ENCODE measurements at places on chromosomes 6 and 20.

DNA sequence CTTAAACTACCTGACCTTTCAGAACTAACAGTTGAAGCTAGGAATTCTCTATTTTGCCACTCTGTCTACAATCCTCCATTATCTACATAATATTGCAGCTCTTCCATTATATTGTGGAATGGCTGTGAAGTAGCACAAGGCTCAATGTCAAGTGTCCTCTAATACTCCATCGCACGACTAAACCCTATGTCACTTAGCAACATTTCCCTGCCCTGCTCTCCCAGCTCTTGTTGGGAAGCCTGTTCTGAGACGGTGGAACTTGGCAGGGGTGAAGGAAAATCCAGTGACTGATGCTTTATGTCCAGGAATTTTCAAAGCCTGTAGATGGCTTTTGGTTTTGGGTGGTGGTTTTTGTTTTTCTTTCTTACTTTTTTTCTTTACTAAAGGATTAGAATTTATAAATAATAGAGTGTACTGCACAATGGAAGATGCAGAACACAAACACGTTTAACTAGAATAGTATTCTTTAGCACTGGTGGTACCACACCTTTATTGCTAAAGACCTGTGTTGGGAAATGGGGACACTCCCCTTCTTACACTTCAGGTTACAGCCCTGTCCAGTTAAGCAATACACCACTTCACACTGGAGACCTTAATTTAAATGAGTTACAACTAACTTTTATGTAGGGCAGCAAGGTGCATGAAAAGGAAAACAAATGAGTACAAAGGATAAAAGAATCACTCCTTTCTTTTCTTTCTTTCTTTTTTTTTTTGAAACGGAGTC is 20.7 kb upstream of the AMD1 start:
- no peaks in the 10 kb centered on the region for H3K27me3 ChIP-seq
- DNase-seq = no peak
- no peaks in the 10 kb centered on the region for H3K36me3 ChIP-seq
- H3K4me3 ChIP-seq = no peak overlapping the region
- H3K27ac ChIP-seq = no peak overlapping the region

DNA sequence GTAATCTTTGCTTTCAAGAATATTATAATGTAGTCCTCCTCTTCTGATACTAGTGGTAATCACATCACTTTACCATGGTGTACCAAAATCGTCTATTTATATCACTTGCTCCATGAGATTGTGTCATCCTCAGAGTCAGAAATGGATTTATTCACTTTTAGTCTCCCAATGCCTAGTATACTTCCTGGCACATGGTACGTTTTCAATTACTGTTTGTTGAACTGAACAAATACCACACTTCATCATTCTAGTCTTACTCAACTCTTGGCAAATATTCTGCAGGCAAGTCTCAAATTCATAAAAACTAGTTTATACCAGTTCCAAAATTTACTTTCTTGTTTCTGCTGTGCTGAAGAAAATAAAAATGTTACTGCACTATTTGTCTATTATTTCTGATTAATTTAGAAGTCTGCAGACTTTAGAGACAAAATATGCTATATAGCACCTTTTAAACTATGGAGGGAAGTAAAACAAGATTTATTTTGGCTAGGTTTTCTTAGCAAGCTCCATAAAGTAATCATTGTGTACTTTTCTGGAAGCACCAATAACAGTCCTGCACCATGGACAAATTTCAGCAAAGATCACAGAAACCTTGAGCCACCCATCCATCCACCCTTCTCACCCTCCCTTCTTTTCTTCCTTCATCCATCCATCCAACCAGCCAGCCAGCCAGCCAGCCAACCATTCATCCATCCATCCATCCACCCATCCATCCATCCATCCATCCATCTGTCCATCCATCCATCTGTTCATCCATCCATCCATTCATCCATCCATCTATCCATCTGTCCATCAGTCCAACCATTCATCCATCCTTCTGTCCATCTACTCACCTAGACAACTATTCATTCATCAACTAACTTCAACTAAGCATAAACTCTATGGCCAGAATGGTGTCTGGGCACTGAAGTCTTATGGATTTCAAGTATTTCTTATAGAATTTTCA is 102.1 kb upstream of the STMND1 start:
- H3K36me3 ChIP-seq = no peaks in the 10 kb centered on the region
- no peaks in the 10 kb centered on the region for H3K27me3 ChIP-seq
- H3K27ac ChIP-seq = no peak overlapping the region
- peaks cover 9% of the 10 kb centered on the region for H3K4me1 ChIP-seq
- DNase-seq = no peak
- no peak overlapping the region for H3K4me3 ChIP-seq

GRCh38 chr6:3205913-3206312 is 21.5 kb downstream of the TUBB2B start:
- H3K4me3 ChIP-seq = no peak overlapping the region
- DNase-seq = no peak
- no peak overlapping the region for H3K27ac ChIP-seq
- peaks cover 23% of the 10 kb centered on the region for H3K4me1 ChIP-seq

- H3K4me1 ChIP-seq = peaks cover 54% of the 10 kb centered on the region
- no peak overlapping the region for H3K4me3 ChIP-seq
- H3K36me3 ChIP-seq = no peaks in the 10 kb centered on the region
- DNase-seq = no peak
These were observed 24.1 kb downstream of the ATXN1 start for GRCh38 chr6:16736856-16737775.

DNA sequence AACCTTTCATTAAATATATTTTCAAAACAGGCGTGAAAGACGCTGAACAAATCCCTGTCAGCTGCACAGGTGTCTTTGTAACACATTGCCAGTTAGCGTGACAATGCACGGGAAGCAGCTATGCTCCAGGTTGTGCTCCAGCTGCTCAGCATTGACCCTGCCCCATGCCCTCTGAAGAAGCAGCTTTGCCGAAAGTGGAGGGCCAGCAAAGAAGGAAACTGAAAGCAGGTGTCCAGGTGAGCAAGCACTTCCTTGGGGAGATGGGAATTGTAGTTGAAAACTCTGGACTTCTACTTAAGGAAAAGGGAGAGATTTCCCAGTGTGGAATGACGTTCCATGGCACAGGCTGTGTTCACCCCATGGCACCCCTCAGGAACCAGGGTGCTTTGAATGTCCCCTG is 125.7 kb downstream of the TTLL2 start:
- H3K36me3 ChIP-seq = no peaks in the 10 kb centered on the region
- H3K27me3 ChIP-seq = no peaks in the 10 kb centered on the region
- DNase-seq = no peak
- H3K4me3 ChIP-seq = no peak overlapping the region
- H3K4me1 ChIP-seq = no peaks in the 10 kb centered on the region

DNA sequence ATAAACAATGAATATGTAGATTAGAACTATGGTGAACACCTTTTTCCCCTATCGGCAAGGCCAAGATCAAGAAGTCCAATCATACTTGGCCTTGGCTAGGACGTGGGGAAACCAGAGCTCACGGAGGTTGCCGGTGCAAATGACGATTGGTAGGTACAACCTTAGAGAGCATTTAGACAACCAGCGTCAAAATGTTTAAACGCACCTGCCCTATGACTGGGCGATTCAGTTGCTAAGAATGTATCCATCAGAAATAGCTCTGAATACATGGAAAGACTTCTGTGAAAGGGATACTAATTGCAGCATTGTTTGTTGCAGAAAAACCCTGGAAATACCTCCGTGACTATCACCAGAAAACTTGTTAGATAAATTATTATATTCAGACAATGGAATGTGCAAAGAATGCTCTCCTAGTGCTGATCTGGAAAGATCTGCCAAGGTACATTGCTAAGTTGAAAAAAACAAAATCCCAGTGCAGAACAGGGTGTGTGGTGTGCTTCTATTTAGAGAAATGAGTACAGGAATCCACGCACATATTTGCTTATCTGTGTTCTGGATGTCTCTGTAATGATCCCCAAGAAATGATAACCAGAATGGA is 48.0 kb upstream of the PTPN1 start:
- peaks cover 3% of the 10 kb centered on the region for H3K4me1 ChIP-seq
- DNase-seq = no peak
- no peaks in the 10 kb centered on the region for H3K27me3 ChIP-seq
- no peak overlapping the region for H3K27ac ChIP-seq
- no peaks in the 10 kb centered on the region for H3K36me3 ChIP-seq

- DNase-seq = no peak
- no peak overlapping the region for H3K4me3 ChIP-seq
These were observed 365.2 kb downstream of the SYNE1 start for GRCh38 chr6:152271776-152272464.

DNA sequence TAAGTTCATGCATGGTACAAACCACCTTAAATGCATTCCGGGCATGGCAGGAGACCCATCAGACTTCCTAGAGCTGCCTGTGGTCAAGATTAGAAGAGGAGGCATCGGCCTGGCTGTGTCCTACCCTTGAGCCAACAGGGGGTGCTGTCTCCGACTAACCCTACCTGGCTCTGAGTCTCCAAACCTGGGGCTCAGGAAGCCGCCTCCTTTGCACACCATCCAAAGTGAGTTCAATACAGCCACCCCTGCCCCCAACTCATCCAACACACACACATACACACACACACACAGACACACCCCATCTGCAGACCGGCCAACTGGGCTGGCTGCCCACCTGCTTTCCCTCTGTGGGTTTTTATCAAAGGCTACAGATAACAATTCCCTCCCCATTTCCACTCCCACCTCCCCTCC is 77.0 kb downstream of the JPH2 start:
- no peaks in the 10 kb centered on the region for H3K27me3 ChIP-seq
- no peak overlapping the region for H3K4me3 ChIP-seq
- no peaks in the 10 kb centered on the region for H3K36me3 ChIP-seq
- DNase-seq = peak; percentile 74
- H3K4me1 ChIP-seq = peaks cover 8% of the 10 kb centered on the region
- H3K27ac ChIP-seq = no peak overlapping the region

DNA sequence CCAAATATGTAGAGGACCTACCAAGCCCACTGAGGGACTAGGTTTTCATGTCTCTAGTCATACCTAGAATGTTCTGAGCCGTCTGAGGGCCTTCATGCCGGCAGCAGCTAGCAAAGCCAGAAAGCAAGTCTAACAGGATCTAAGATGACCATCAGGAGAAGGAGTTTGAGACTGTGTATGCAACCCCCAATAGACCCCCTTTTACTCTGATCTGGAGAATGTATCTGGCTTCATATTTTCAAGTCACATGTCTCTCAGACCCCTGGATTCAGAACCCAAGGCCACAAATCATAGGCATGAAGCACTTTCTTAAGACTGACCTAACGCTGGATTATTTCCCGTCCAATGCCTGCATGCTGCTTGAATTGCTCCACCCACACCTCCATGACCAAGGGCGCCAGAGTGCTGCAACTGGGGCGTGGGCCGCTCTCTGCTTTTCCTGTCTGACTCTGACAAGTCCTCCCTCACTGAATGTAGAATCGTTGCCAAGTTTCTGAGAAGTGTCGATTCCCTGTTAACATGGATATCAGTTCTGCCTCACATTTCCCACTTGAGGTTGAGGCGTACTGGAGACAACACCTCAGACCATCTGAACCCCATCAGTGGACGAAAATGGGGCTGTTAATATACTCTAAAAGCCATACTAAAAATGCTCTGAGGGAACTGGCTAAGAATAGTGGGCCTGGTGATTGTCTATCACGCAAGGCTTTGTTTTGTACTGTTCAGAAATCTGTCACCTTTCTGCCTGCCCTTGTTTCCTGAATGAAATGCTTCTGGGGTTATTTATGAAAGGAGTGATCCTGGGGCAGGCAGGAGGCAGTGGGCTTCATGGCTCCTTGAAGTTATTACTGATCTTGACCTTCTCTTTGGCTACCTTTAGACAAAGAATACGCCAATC is 23.9 kb upstream of the ASXL1 start:
- DNase-seq = peak; percentile 78
- H3K27me3 ChIP-seq = no peaks in the 10 kb centered on the region
- no peak overlapping the region for H3K4me3 ChIP-seq
- no peak overlapping the region for H3K27ac ChIP-seq
- peaks cover 35% of the 10 kb centered on the region for H3K36me3 ChIP-seq

- no peaks in the 10 kb centered on the region for H3K36me3 ChIP-seq
- H3K27me3 ChIP-seq = no peaks in the 10 kb centered on the region
- no peak for DNase-seq
These were observed 60.7 kb downstream of the DTNBP1 start for GRCh38 chr6:15602154-15602553.

GRCh38 chr6:56899311-56899710 is 55.6 kb upstream of the BEND6 start:
- no peak for DNase-seq
- no peaks in the 10 kb centered on the region for H3K36me3 ChIP-seq

DNA sequence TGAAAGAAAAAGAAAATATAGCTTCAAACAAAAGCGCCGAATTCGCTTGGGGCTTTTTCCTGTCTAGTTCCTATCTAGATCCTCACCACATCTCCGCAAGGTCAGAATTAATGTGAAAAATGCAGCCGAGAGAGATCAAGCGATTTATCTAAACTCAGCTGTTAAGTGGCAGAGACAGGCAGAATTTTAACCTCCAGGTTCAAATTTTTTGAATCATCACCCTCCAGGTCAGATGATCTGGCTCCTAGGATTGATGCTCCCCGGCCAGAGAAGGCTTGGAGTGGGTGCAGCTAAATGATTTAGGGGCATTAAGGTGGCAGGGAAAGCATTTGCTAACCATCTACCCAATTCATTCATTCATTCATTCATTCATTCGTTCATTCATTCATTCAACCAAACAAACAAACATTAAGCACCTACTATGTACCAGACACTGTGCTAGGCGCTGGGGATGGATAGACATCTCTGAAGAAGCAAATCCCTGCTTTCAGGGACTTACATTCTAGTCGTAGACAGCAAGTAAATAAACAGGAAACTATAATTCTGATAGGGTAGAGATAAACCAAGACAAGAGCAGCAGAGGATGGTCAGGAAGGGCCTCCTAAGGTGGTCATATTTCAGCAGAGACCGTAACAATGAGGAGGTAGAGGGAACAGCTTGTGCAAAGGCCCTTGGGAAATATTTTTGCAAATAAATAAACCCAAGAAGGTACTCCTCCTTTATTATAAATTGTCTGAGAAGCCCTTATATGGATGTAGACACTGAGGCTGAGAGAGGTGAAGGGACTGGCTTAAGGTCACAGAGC is 672 bp upstream of the UBE2V1 start:
- H3K27ac ChIP-seq = peak overlapping the region; percentile 81
- peaks cover 18% of the 10 kb centered on the region for H3K36me3 ChIP-seq
- H3K27me3 ChIP-seq = no peaks in the 10 kb centered on the region
- H3K4me3 ChIP-seq = peak overlapping the region; percentile 99
- H3K4me1 ChIP-seq = peaks cover 35% of the 10 kb centered on the region

- H3K27me3 ChIP-seq = no peaks in the 10 kb centered on the region
- H3K27ac ChIP-seq = no peak overlapping the region
- H3K4me1 ChIP-seq = no peaks in the 10 kb centered on the region
- no peaks in the 10 kb centered on the region for H3K36me3 ChIP-seq
- no peak overlapping the region for H3K4me3 ChIP-seq
These were observed 120.1 kb upstream of the HDDC2 start for GRCh38 chr6:125421836-125422235.
